ENCODE measurements at places on chromosomes 7 and 10.

DNA sequence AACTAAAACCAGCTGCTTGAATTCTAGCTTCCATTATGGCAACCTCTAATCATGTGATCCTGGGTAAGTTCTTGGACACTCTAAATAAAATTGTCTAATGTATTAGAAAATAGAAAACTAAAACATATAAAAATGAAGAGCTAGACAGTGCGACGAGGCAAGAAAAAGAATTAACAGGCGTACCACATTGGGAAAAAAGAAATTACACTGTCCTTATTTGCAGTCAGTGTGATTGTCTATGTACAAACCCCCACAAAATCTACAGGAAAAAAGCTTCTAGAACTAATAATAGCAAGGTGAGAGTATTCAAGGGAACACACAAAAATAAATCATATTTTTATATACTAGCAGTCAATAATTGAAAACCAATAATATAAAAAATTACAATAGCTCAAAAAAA, 625.6 kb upstream of the MKI67 start:
- DNase-seq: no peak

GRCh38 chr10:7102084-7102483, 308.8 kb downstream of the SFMBT2 start:
- no peak for DNase-seq

DNA sequence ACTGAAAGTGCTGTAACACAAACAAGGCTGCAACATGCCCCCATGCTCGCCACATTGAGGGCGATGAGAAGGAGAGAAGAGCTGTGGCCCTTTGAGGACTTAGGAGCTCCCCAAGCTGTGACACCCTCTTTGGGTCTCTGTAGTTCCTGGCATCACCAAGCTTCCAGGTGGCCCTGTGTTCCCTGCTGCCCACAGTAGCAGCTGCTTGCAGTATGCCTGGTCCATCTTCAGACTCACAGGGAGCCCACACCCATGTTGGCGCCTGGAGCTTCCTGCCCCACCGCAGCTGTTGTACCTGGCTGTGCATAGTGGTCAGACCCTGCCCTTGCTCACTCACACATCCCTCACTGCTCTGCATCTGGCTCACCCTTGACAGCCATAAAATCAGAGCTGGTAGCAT, 401.2 kb upstream of the NRG3 start:
- DNase-seq: no peak

DNA sequence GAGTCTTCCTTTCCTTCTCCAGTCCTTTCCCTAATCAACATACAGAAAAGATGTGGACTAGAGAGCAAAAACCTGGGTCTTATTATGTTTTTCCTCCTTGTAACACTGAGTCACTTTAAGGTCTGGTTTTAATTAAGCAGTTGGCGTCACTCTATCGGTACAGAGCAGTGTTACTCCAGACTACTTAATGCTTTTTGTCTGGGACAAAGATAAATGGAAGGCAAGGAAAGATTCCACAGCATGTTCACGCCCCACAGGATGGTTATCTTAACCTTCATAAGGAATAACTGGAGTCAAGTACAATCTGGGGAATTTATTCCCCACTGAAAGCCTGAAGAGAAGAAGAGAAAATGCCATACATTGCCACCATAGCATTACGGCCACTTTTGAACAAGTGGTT, 145.7 kb downstream of the ELAPOR2 start:
- DNase-seq: no peak

DNA sequence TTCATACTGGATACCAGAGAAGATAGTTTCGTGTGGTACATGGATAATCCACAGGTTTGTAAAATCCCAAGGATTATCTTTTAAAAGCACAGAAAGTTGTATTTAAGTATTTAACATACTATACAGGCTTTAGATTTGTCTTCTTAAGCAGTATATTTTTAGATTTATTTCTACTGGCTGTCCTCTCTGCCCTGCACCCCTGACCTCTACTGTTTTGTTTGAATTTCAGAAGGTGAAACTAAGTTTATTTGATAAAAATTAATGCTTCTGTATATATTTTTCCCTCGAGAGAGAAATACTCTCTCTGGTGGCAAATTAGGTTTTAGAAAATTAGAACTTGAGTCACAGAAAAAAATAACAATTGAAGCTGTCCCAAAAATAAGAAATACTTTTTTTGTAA, 18.8 kb downstream of the PLEKHA1 start:
- DNase-seq: no peak

- no peak for DNase-seq
Observed at GRCh38 chr10:120539076-120539475, 82.0 kb downstream of the PLPP4 start.

- DNase-seq: no peak
Observed at GRCh38 chr7:26784118-26784517, 80.3 kb downstream of the SKAP2 start.

All from activated CD4-positive, alpha-beta T cell treated with anti-CD3 and anti-CD28 coated beads, Interleukin-10, Interleukin-2, amounts not matched to agents 100 ng/mL and 50 ng/mL, durations not matched to agents 16 hours and 8 hours (primary cell).